ENCODE measurements at places on chromosomes 5 and 9.
A peak's percentile ranks its signal among the peaks of the same experiment; 100 is the strongest.

DNA sequence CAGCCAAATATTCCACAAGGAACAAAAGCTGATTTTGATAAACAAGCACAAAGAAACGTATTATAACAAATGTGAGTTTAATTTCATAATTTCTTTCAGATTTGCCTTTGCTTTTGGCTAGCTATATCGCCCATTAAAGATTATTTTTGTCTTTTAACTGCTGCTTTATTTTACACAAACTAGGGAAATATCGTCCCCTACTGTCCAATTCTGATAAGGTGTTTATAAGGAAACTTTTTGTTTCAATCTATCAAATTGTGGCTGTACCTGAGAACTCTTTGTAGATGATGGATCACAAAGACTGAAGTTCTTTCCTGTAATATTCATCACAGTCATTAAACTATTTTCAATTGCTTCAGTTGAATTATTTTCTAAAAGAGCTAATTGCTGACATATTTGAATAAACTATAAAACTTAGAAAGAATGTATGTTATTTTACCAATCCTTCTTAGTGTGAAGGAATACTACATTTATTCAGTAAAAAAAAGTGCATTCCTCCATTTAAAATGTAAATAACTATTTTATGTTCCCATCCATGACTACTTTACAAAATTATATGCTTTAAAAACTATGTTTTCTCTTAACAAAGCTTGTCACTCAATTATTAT lies 431.3 kb upstream of the ITGA1 start:
- DNase-seq = peak; percentile 33

- no peak for DNase-seq
These were observed 13.8 kb downstream of the UGCG start for GRCh38 chr9:111910428-111910827.

DNA sequence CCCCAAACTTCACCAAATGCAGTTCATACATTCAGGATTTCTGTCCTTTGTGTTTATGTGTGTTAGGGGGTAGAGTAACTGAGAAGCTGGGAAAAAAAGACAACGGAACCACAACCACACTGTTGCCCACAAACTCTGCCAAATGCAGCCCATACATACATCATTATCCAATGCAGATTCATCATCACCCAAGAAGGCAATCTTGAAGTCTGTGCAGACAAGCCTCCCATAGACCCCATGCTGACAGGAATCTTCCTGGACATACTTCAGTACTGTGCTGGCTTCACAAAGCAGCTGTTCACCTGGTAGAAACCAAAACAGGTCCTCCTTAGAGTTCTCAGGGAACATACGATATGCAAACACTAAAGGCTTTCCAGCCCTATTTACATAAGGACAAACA lies 38.9 kb downstream of the MTMR12 start:
- DNase-seq = no peak

GRCh38 chr9:128124873-128125579 lies 2.5 kb downstream of the PTGES2 start:
- DNase-seq = peak; percentile 57

GRCh38 chr9:75448955-75449354 lies 360.6 kb downstream of the OSTF1 start:
- DNase-seq = no peak

- no peak for DNase-seq
These were observed 22.7 kb downstream of the AGXT2 start for GRCh38 chr5:35024911-35025510.

GRCh38 chr9:71769175-71770161 lies 1.2 kb upstream of the CEMIP2 start:
- peak; percentile 83 for DNase-seq

DNA sequence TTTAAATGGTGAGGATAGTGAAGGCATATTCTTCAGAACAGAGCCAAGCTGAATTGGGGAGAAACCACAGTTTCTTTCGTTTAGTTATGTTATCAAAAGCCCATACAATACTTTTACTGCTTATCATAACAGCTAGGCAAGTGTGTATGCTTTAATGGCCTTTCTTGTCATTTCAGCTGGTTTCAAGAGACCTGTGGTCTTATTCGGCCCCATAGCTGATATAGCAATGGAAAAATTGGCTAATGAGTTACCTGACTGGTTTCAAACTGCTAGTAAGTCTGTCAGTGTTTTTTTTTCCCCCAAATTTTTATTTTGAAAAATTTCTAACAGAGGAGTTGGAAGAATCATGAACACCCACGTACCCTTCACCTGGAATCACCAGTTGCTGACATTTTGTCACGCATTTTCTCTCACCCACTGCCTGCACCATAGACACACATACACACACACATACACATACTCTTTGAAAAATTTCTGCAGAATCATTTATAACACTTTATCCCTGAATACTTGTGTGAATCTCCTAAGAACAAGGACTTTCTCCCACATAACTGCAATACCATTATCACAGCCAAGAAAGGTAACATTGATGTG lies 63.7 kb downstream of the TJP2 start:
- no peak for DNase-seq

DNA sequence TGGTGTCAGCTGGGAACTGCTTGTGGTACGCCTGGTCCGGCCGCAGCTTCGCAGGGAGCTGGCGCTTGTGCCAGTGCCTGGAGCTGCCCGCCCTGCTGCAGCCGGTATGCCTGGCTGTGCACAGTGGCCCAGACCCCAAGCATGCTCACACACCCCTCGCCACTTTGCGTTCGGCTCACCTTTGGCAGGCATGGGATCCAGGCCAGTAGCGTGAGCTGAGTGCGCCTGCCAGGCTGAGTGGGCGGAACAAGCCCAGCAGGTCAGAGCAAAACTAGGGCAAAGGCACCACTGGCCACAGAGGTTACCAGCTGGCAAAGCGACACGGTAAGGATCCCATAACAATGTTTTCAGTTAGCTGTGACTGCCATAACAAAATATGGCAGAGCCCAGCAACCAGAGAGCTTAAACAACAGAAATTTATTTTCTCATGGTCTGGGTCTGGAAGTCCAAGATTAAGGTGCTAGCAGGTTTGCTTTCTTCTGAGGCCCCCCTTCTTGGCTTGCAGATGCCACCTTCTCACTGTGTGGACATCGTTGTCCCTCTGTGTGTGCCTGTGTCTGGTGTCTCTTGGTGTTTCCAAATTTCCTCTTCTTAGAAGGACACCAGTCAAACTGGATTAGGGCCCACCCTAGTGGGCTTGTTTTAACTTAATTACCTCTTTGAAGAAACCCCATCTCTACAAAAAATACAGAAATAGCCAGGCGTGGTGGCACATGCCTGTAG lies 61.6 kb downstream of the PSAT1 start:
- DNase-seq = no peak
